ENCODE measurements at places on chromosomes 2 and 18.

DNA sequence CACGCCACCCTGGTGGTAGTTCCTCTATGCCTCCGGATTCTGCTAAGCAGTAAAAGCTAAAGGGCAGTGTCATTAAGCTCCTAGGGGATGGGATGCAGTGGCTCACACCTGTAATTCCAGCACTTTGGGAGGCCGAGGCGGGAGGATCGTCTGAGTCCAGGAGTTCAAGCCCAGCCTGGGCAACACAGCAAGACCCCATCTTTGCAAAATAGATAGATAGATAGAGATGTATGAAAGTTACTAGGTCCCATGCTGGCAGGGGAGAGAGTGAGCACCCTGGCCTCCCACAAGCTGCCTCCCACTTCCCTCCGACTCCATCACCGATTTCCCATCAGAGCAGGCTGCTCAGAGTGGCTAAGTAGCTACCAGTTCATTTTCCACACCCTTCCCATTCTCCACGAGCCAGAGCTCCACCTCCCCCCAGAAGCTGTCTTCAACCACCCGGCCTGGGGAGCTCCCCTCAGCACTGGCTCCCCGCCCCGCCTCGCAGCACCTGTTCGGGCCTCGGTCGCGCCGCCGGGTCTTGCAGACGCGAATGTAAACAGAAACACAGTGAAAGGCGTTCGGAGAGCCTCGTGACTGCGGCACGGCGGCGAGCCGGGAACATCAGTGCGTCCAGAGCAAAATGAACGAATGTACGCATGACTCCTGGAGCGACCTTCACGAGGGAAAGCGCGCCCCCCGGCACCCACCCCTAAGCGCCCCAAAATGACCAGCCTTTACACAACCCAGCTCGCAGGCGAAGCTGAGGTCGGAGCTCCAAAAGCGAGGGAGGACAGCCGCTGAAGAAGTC is 598 bp upstream of the CEP68 start:
- no peak for DNase-seq

GRCh38 chr2:231321021-231321420 is 74.5 kb upstream of the B3GNT7 start:
- DNase-seq, result no peak

DNA sequence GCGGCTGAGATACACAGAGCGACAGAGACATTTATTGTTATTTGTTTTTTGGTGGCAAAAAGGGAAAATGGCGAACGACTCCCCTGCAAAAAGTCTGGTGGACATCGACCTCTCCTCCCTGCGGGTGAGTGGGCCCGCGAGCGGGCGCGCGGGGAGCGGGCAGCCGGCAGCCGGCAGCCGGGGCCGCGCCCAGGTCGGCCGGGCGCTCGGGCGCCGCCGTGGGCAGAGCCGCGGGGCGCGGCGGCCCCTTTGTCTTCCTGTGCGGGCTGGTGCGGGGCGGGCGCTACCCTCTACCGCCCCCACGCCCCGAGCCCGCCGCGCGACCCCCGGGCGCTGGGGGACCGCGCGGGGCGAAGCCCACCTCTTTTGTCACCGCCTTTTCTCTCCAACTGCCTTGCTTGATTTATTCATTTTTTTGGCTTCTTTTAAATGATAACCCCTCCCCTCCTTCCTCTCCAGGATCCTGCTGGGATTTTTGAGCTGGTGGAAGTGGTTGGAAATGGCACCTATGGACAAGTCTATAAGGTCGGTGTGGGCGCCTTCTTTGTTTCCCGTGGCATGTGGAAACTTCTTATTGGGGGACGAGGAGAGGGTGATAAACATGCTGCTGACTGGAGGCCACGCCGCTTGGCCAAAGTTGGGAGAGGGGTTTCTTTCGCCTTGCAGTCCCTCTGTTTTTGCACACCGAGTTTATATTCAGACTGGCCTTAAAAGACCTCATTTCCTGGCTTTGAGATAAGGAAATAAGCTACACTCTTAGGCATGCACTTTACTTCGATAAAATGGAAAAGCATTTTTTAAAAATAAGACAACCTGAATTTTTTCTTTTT is 722 bp downstream of the MAP4K4 start:
- no peak for DNase-seq

DNA sequence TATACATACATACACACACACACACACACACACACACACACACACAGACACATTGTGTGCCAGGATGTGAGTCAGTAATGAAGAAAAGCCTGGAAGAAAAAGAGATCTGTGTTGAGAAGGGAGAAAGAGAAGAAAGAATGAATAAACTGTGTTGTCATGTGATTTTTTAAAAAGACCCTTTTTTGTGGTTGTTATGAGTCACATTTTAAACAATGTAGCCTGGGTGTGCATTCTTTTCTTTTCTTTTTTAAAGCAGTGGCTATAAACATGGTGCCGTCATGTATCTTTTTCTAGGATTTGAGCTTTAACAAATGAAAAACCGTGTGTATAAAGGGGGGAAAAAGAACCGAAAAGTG is 87.2 kb downstream of the NRP2 start:
- no peak for DNase-seq

DNA sequence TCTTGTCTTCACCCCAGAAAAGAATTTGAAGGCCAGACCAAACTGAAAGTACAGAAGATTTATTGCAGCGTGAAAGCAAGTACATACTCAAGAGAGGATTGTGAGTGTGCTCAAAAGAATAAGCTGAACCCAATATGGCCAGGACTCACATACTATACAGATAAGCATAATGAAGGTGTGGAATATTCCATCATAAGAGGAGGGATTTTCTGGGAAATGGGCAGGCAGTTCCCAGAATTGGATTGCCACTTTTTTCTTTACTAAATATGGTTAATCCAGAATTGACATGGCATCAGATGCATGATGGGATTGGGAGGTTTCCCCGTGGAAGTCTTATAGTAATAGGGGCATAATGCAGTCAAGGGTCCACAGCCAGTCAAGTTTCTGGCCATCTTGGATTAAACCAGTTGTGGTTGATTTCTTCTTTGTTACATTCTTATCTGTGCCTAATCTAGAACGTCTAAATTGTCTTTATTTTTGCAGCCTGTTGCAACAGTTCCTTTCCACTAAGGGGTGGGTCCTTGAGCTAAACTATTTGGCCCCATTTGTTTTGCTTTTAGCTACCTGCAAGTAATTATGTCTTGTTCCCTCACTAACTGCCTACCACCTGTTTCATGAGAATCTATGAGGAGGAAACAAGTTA is 9.0 kb downstream of the SP140L start:
- no peak for DNase-seq

All from iPS DF 19.7 (cell line).